ENCODE measurements at places on chromosomes 16 and 17.

DNA sequence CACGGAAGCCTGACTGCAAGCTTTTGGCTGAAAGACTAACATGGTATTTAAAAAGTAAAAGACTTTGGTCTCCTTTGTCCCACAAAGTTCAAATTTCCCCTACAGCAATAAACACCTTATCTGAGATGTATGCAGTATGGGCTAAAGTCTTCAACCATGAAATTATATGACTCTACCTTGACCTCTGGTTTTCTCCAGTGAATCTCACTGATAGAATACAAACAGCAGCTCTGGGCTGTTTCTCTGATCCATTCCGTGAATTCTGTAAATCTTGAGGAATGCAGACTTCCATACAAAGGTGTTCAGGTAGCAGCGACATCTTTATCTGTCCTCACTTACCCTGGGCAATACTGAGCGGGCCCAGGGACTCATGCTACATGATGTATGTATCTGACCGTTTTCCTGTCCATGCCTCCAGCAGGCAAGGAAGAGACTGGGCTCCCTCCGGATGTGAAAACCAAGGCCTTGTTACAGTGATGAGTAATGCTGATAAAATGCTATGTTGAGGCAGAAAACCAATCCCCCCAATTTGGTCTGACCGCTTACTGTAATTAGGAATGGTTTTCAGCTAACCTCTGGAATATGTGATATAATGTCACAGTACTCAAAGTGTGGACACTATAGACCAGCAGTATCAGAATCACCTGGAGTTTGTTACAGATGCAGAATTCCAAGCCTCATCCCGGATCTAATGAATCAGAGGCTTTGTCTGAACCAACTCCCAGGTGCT is 589.8 kb downstream of the HS3ST4 start:
- H3K27me3 ChIP-seq, result no peaks in the 10 kb centered on the region
- no peak overlapping the region for H3K4me3 ChIP-seq
- no peak for DNase-seq
- H3K4me1 ChIP-seq, result no peaks in the 10 kb centered on the region
- H3K27ac ChIP-seq, result no peak overlapping the region

DNA sequence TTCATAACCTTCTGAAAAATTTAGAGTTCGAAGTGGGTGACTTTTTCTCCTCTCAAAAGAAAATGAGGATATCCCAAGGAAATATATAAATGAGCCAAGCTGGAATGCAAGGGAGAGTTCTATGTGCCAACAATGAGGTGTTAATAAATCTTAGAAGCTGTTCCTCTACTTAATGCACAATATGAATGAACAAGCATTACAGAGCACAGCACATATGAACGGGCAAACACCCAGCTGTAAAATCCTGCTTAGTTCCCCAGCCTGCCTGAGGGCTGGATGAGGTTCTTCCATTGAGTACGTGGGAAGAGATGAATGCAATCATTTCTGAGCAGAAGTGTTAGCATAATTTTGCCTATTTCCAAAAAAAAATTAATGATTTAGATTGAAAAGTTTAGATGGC is 58.1 kb downstream of the WDR59 start:
- DNase-seq, result no peak
- H3K4me3 ChIP-seq, result no peak overlapping the region
- H3K36me3 ChIP-seq, result peaks cover 21% of the 10 kb centered on the region
- H3K27ac ChIP-seq, result no peak overlapping the region

- no peaks in the 10 kb centered on the region for H3K27me3 ChIP-seq
- H3K4me1 ChIP-seq, result peaks cover 7% of the 10 kb centered on the region
- no peak overlapping the region for H3K27ac ChIP-seq
- DNase-seq, result peak; percentile 62
- no peak overlapping the region for H3K4me3 ChIP-seq
Observed at GRCh38 chr16:88815901-88816589, 4.3 kb upstream of the APRT start.

DNA sequence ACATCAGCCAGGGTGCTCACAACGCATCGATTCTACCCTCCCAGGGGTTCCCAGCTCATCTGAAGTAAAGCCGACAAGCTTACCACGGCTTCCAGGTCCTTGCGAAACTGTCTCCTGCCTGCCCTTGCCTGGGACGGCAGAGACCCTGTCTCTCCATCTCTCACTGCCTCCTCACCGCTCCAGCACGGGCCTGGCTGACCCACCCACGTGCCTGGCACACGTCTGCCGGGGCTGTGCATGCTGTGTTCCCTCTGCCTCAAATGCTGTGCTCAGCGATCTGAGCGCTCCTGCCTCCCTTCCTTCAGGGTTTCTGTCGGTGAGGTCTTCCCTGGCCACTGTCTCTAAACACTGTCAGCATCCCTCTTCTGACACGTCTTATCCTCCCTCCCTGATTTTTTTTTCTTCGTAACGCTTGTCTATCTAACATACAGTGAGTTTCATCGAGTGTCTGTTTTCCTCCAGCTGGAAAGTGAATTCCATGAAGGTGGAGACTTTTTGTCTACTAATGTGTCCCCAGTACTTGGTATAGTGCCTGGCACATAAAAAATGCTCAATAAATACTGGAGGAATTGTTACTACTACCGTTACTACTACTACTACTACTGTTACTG is 208.4 kb downstream of the IRF8 start:
- H3K4me1 ChIP-seq, result no peaks in the 10 kb centered on the region
- H3K4me3 ChIP-seq, result no peak overlapping the region
- no peaks in the 10 kb centered on the region for H3K27me3 ChIP-seq

GRCh38 chr17:43745541-43745940 is 13.1 kb downstream of the SOST start:
- H3K27ac ChIP-seq, result no peak overlapping the region
- H3K36me3 ChIP-seq, result no peaks in the 10 kb centered on the region
- DNase-seq, result no peak

All from activated CD8-positive, alpha-beta memory T cell treated with anti-CD3 and anti-CD28 coated beads, Interleukin-2, amount 10 ng/mL, durations not matched to agents 7 days and 5 days (primary cell).